ENCODE measurements at places on chromosomes 11 and 22.

- DNase-seq = no peak
These were observed 64.9 kb upstream of the CHRM4 start for GRCh38 chr11:46456269-46457001.

DNA sequence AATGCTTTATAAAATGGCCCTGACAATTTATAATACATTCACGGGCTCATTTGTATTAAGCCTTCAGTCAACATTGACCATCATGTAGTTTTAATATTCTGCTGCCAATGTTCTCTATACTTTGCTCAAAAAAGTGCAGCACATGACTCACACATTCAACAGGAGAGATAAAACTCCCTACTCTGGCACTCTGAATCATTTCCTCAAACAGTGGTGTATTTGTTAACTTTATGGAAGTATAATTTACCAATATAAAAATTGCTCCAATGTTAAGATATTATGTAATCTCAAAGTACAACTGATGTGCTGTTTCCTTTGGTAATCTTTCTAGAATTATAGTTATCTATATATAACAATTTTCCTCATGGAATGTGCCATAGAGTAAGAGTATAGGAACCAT, 39.9 kb downstream of the MAML2 start:
- DNase-seq = peak; percentile 27

- DNase-seq = no peak
These were observed 56.2 kb downstream of the WNT11 start for GRCh38 chr11:76150141-76150540.

DNA sequence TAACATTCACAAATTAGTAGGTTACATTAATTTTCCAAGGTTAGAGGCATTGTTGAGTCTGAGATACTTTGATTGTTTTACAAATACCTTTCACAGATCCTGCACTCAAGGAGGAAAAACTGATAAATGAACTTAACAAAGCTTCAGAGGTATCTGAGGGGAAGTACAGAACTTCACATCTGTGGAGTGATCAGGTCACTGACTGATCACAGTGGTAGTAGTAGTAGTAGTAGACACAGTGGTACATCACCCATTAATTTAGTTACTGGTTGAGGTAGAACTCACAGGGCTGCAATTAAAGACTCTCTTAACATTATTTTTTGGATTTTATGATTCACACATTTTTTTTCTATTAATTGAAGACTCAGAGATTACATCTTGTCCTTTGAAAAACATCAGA, 56.7 kb downstream of the DCUN1D5 start:
- DNase-seq = no peak

GRCh38 chr11:65967329-65967934, 5.9 kb downstream of the SART1 start:
- DNase-seq = no peak

All from CD4-positive, alpha-beta T cell treated with Interleukin-4 for 4 hours (primary cell).